ENCODE measurements at places on chromosomes 5 and 9.

DNA sequence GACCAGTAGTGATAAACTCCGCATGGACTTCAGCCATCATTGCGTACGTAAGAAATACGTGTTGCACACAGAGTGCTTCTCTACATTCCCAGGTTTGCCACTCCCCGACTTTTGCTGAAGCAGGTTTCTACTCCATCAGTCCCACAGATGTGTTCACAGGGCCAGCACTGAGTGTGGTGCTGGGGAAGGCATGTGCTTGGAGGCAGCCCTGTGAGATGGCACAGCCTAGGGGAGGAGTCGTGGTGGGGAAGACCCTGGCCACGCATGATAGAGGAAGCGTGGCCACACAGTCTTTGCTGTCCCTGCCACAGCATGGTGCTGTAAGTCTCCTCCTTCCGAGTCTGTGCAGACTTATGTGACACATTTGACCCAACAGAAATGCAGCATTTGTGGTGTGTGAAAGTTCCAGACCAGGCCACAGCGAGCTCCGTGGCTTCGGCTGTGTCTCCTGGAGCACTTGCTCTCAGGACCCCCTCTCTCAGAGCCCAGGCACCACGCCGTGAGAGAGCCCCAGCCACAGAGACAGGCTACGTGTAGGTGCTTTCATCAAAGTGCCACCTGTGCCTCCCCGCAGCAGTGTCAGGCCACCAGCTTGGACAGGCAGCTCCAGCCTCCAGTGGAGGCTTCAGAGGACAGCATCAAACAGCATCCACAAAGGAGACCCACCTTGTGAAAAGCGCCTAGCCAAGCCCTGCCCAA is 197.8 kb downstream of the AUH start:
- DNase-seq: no peak

GRCh38 chr9:69847491-69847890 is 26.9 kb downstream of the CFAP95 start:
- DNase-seq: peak; percentile 94

GRCh38 chr5:69034898-69035297 is 58.9 kb upstream of the SLC30A5 start:
- no peak for DNase-seq

DNA sequence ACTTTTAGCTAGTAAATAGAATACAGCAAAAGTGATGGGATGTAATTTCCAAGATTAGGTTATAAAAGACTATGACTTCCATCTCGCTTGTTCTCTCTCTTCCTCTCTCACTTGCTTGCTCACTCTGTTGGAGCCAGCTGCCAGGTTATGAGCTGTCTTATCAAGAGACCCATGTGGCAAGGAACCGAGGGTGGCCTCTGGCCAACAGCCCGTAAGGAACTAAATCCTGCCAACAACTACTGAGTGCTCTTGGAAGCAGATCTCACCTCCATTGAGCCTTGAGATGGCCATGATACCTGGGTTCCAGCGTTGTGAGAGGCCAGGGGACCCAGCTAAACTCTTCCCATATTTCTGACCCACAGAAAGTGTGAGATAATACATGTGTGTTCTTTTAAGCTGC is 636.1 kb downstream of the ACTL7B start:
- DNase-seq: no peak

DNA sequence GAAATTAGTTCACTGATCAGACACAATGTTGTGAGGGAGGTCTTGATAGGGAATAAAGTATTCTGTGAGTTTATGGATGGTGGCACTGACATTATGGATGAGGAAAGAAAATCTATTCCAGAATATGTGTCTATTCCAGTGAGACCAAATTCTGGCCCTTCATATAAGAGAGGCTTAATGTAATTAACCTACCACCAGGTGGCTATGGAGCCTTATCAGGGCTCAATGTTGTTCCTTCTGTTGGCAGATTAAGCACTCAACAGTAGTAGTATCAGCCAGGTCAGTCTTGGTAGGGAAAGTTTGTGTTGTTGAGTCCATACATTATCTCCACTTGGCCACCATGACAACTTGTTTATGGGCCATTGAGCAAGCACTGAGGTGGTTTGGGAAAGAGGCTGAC is 41.7 kb upstream of the BARX1 start:
- no peak for DNase-seq

GRCh38 chr5:129377504-129377903 is 82.6 kb upstream of the ADAMTS19 start:
- DNase-seq: peak; percentile 8

- no peak for DNase-seq
These were observed 108.3 kb downstream of the RPS23 start for GRCh38 chr5:82169892-82170291.

- DNase-seq: no peak
These were observed 66.4 kb downstream of the ZNF354C start for GRCh38 chr5:179126506-179126991.

DNA sequence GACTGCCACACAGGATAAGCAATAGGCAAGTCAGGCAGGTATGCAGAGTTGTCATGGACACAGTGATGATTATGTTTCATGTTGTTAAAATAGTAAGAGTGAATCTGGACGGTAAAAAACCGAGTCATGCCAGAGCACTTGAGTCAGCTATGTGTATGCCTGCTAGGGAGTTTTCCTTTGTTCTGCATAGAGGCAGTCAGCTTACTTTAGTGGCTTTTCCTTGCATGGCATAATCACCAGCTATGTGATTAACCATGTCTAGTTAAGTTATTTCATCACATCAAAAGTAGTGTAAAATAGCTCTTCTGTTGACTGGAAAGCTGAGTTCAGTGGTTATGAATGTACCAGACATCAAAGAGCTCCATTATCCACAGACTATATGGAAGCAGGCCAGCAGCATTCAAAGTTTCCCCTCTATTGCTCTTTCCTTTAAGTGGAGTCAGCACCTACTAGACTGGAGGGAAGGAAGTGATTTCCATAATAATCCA is 989.8 kb downstream of the TLE1 start:
- DNase-seq: peak; percentile 81

DNA sequence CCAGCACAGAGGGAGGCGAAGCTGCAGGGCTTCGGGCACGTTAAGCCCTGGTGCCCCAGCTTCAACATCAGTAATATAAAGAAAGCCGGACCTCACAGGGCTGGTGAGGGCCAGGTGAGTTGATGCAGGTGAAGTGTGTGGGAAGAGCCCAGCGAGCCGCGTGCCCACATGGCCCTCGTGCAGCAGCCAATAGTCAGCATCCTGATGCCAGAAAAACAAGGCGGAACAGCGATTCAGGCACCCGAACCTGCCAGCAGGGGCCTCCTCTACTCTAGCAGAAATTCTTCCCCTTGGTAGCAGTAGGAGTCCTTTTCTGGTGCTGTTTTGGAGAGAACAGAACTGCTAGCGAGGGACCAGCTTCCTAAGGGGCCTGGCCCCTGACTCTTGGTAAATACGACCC is 7.8 kb downstream of the MED10 start:
- no peak for DNase-seq

GRCh38 chr5:31291323-31291854 is 97.9 kb downstream of the CDH6 start:
- no peak for DNase-seq

DNA sequence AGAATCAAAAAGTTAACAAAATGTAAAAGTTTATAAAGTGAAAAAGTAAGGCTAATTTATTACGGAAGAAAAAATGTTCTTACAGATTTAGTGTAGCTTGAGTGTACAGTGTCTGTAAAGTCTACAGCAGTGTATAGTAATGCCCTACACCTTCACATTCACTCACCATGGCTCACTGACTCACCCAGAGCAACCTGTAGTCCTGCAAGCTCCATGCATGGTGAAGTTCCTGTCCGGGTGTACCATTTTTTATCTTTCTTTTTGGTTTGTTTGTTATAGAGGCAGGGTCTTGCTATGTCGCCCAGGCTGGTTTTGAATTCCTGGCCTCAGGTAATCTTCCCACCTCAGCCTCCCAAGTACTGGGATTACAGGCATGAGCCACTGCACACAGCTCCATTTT is 93.6 kb downstream of the MED27 start:
- DNase-seq: no peak

DNA sequence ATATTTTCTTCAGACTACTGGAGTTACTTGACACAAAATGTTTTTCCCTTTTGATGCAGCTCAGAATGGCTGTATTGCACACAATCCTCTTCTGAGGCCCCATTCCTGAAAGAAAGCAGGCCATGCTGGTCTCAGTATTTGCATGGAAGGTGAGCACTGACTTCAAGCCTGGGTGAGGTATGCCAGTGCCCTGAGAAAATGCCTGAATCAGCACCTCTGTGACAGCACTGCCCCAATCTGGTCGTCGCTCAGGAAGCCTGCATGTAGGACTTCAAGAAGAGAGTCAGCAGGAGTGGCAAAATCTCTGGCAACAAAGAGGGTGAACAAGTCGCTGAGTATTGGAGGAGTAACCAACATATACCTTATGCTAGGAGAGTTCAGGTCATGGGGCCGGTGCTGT is 425.2 kb upstream of the PIK3R1 start:
- no peak for DNase-seq

DNA sequence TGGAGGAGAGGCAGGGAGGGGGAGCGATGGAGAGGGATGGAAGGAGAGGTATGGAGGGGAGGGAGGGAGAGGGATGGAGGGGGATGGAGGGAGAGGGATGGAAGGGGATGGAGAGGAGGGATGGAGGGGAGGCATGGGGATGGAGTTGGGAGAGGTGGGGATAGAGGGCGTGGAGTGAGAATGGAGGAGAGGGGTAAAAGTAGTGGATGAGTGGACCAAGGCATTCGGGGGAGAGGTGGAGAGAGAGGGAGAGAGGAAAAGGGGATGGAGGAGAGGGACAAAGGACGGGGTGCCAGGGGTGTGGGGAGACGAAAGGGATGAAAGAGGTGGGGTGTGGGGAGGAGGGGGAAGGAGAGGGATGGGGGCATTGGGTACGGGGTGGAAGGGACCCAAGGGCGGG is 100.4 kb downstream of the VAV2 start:
- DNase-seq: no peak

DNA sequence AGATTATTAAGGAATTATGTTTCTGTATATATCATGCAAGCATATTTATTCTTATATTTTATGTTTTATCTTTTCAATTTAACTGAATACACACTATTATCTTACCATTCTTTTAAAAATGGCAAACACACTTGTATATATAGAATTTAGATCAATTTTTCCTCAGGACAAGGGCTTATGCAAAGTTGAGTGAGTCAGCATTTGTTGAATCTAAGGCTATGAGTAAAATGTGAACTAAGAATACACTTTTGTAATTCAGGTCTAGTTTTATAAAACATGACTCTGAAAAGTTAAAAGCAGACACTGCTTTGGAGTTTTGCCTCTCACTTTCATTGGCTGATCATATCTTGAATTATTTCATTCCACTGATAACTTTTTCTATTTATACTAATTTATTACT is 127.8 kb downstream of the FOCAD start:
- DNase-seq: no peak

GRCh38 chr9:23541976-23542375 is 284.1 kb downstream of the ELAVL2 start:
- no peak for DNase-seq

DNA sequence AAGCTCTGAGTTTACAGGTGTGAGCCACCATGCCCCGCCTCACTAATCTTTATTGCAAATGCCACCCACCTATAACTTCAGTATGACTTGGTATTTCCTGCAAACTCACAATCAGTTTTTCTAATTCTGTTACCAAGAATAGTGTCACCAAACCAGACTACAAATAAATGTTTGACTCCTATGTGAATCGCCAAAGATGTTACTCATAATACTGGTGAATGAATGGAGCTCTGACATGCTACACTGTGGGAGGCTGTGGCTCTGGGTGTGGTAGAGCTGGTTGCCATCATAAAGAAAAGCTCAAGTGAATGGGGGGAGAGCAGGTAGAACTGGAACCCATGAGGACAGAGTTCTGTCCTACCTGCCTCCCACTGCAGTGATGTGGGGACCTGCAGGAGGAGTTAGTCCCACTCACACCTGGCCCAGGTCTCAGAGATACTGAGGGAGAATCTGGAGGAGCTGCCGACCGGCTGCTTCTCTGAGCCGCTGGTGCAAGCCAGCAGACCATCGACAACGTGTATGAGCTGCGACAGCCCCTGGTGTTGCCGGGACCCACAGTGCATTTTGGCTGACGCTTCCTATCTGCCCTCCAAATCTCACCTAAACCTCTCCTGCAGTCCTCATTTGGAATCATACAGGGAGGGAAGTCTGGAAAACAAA is 95.7 kb downstream of the ENTREP1 start:
- no peak for DNase-seq

- peak; percentile 31 for DNase-seq
These were observed 16.9 kb downstream of the TMEM174 start for GRCh38 chr5:73189871-73190376.

DNA sequence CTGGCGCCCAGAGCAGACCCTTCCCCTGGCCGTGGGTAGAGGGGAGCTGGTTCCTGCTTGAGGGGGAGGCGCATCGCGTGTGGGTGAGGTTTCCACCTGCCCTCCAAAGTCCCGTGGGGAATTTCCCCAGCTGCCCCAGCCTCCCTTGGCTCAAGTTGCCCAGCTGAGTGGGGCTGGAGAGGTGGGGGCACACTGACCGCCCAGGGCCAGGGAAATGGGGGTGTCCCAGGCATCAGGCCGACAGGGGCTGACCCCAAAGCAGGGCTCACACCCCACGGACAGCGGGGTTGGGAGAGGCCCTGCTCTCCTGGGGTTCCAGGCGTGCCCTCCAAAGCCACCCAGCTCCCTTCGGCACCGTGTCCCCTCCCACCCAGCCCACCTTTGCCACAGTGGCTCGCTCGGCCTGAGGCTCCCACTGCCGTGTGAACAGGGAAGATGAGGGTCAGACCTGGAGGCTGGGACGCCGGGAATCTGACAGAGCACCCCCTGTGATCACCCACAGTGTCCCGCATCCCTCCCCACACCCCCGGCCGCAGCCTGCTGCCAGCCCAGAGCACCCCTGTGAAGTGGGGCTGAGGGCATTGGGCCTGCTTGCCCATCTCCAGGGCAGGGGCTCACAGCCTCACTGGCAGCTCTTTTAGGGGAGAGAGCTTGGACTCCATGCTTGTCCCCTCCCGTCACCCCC is 933 bp upstream of the EGFL7 start:
- no peak for DNase-seq

DNA sequence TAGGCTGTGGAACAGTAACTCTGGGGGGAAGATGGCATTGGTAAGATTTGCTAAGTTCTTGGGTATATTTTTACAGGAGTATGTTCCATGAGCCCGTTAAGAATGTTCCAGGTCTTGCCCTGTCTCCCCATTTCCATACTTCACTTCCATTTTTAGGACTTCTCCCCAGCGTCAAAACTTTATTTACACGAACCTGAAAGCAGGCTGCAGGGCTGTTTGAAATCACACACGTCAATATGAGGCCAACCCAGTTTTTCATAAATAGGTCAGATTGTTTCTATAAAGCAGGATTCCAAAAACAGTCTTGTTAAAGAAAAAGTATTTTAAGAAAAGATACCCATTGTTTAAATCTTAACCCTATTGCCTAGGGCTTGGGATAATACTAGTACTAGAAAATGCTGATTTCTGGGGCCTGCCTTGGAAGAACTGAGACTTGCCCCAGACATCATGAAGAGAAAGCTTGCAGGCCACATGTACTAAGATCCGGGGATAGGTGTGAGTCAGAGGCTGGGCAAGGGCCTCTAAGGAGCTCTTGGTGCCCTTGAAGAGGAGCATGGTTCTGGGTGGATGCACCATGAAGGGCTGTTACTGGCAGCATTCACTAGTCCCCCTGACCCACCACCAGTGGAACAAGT is 24.2 kb downstream of the TRIO start:
- no peak for DNase-seq

All from brain (organoid and tissue), 16 donors.